ENCODE measurements at places on chromosomes 3 and 15.

DNA sequence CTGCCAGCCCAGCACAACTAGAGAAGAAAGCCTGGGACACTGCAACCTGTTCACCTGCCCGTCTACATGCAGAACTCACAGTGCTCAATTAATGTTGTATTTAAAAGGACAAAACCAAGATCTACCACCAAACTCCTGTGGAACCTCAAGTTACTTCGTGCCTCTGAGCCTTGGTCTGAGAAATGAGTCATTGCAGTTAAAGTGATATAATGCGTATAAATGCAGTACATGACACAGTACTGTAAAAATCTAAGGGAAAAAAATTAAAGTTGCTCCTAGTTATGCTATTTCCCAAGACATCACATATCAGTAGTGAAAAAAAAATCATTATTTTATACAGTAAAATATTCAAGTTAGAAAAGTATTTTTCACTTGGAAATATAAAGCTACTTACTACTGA is 138.9 kb downstream of the ZIC4 start:
- DNase-seq, result no peak

- DNase-seq, result no peak
These were observed 33.3 kb upstream of the MRPS22 start for GRCh38 chr3:139310474-139310933.

GRCh38 chr15:71889947-71890346 is 79.6 kb downstream of the NR2E3 start:
- DNase-seq, result no peak

GRCh38 chr3:178127221-178127620 is 409.0 kb upstream of the KCNMB2 start:
- no peak for DNase-seq

GRCh38 chr3:94811836-94812235 is 749.0 kb downstream of the NSUN3 start:
- DNase-seq, result no peak

- no peak for DNase-seq
These were observed 1501.2 kb upstream of the CADM2 start for GRCh38 chr3:83457551-83457950.

- no peak for DNase-seq
These were observed 5.2 kb upstream of the PFN2 start for GRCh38 chr3:149975919-149976318.

GRCh38 chr15:66749841-66750575 is 48.0 kb downstream of the SMAD6 start:
- DNase-seq, result no peak

DNA sequence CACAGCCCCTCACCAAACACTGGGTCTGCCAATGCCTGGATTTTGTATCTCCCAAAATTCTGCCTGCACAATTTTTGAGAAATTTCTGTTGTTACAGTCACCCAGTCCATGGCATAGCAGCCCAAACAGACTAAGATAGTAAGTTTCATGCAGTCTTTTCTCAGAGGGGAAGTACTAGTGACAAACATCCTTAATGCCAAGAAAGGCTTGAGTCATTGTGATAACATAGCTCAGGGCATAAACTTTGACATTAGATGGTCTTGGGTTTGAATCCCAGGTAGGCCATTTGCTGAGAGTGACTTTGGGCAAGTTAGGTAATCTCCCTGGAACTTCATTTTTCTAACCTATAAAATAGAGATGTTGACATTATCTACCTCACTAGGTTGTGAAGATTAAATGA is 36.1 kb upstream of the PFN2 start:
- no peak for DNase-seq

GRCh38 chr3:35484929-35485530 is 154.3 kb upstream of the ARPP21 start:
- DNase-seq, result no peak

GRCh38 chr3:70982284-70982683 is 601.2 kb downstream of the FOXP1 start:
- no peak for DNase-seq

DNA sequence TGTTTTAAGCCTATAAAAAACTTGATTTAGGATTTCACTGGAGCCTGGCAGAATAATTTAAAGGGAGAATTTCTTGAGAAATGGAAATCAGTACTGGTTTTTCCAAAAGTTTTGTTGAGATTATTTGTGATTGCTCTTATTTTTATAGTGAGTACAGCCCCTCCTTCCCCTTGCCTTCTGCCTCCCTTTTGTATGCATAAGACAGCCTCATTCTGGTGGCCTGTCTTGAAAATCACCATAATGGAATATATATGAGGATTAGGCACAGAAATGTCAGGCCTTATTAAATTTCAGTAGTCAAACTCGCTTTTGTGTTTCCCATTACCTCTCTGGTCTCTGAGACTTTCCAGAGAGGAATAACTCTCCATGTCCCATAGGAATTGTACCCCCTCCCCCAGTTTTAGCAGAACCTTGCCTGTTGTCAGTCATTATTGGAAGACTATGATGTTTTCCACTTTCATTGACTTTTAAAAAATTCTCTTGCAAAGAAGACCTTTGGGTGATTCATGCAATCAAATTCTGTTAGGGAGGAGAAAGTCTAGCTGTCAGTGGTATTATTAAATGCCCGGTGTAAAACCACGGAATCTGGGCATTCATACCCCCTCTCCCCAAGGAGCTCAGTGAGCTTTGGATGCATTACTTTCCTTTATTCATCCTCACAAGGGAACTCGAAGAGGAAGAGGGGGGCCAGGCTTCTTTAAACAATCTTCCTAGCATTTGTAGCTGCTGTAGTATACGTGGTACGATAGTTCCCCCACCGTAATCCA is 171.6 kb upstream of the TSC22D2 start:
- no peak for DNase-seq

DNA sequence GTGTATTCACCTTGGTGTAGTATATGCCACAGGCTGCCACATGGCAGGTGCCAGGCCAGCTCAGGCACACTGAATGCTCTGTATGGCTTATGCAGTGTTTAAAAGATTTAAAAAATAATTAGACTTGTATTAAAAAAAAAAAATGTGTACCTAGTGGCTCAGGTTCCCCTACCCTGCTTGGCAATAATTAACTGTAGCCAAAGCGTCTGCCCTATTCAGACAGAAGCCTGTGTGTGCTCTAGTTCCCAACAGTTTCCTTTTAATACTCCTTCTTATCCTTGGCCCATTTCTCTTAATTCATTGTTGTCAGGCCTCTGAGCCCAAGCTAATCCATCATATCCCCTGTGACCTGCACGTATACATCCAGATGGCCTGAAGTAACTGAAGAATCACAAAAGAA is 752.2 kb upstream of the CFAP20DC start:
- DNase-seq, result no peak

DNA sequence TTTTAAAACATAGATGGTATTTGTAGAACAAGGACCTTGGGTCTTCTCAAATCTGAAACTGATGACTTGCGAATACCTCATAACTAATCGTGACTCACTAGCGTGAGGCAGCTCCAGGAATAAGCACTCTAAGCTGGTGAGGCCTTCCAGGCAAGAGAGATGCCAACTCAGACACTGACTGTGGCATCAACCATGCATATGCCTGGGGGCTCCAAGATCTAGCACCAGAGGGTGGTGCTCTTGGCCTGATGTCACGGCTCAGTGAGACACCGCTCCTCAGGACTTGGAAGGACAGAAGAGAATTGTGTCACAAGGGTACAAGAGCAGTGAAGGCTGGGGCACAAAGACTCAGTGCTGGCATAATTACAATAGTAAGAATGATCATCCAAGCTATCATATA is 125.0 kb upstream of the TRIM42 start:
- DNase-seq, result no peak

GRCh38 chr15:40770147-40770721 is 454 bp downstream of the C15orf62 start:
- no peak for DNase-seq

DNA sequence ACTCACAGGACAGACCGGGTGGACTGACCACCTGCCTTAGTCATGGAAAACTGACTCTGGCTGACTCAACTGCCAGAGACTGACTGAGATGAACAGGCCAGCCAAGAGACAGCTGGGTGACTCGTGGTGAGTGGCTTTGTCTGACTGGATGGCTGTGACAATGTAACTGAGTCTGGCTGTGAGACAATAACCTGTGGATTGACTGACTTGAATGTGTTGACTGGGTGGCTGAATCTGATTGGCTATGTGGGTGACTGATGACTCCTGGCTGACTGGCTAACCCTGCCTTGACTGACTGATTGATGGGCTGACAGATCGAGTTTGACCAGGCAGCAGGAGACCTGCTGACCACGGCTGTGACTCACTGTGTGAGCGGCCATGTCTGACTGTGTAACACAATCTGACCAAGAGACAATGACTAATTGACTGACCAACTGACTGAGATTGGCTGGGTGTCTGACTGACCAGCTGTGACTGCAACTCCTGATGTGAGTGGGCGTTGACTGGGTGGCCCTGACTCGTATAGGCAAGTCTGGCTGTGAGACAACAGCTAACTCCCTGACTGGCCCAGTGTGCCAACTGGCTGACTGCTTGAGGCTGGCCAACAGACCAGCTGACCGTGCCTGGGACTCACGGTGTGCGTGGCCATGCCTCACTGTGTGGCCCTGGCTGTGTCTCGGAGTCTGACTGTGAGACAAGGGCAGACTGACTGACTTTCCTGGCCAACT is 509.1 kb downstream of the SHQ1 start:
- no peak for DNase-seq

DNA sequence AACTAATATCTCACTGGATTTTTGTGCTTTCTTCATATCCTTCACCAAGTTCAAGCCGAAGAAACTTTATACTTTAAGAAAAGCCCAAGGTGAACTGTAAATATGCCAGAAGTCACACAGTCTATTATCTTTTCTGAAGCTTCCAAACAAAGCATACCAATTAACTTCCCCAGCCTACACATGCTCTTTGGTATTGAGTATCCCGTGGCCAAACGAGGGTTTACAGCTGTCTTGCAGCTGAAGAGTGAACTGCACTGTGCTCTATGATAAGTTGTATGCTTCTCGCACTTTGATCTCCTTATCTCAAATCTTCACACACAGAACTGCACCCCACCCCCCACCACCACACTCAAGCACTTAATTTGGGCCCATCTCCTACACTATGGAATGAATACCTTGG is 215.6 kb upstream of the VEPH1 start:
- DNase-seq, result no peak

DNA sequence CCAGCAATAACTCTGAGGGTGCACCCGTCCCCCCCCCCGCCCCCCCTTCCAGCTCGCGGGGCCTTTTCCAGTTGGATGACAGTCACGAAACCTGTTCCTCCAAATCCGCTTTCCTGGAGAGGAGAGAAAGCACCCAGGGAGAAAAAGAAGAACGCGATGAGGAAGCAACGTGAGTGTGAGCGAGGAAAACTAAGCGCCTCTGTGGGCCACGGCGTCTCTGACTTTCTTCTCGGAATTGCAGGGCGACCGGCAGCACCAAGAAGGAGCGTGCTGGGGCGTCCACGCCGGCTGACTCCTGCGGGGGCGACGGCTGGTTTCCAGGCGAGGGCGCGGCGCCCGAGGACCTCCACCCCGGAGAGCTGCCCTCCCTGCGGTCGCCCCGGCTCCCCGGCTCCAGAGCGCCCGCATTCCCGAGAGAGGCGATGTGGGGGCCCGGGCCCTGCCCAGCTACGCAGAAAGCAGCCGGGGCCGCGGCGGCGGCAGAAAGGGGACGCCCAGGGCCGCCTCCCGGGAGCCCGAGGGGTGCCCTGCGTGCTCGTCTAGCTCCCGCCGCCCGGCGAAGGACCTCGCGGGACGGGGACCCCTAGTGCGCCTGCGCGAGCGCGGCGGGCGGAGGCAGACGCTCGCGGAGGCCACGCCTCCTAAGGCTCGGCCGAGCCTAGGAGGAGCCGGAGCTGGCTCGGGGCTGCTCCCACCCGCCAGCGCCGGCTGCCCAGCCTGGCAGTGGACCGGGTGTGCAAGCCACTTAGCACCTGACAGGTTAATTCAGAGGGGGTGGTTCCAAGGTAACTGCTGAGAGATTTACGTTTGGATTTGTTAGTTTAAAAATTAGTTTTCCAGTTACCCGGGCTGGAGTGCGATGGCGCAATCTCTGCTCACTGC is 15.3 kb upstream of the ADIPOQ start:
- DNase-seq, result peak; percentile 88

DNA sequence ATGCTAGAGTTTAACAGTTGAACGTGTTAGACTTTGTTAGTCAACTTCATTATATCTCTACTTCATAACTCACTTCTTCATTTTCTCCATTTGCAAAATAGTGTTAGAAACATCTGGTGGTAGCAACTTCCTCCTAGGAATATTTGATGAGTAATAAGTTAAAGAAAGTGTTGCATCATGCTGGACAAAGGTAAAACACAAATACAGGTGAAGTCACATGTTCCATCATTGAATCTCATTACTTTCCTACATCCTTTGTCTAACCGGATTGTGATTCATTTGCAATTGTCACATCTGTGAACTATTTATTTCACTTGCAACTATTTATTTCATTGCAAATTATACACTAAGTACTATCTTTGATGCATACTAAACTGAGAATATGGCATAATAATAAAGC is 186.5 kb downstream of the TUSC7 start:
- DNase-seq, result no peak

- DNase-seq, result no peak
These were observed 202.4 kb upstream of the ICE2 start for GRCh38 chr15:60681353-60681752.

- DNase-seq, result no peak
These were observed 223.2 kb upstream of the THBS1 start for GRCh38 chr15:39357480-39358268.

GRCh38 chr3:72229952-72230351 is 445.0 kb upstream of the PROK2 start:
- DNase-seq, result no peak

DNA sequence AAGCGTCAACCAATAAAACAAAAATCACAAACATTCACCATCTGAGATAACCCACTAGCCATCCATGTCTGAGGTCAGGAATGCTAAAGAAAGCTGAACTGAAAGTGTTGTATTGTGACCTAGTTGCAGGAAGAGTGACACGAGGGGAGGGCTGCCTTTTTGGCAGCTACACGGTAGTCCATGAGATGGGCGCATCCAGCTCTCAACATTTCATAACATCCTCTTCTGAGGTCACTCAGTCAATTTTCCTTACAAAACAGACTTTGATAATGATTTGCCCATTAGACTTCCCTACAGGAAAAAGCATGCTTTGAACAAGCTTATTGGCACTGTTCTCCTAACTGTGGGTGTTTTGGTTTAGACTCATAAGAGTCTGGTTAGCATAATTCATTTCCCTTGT is 15.4 kb upstream of the SHF start:
- peak; percentile 41 for DNase-seq

GRCh38 chr3:9183011-9183410 is 66.4 kb downstream of the SRGAP3 start:
- no peak for DNase-seq

GRCh38 chr3:141067206-141067974 is 16.2 kb downstream of the SPSB4 start:
- DNase-seq, result no peak

GRCh38 chr3:79344876-79345871 is 422.6 kb downstream of the ROBO1 start:
- DNase-seq, result no peak

DNA sequence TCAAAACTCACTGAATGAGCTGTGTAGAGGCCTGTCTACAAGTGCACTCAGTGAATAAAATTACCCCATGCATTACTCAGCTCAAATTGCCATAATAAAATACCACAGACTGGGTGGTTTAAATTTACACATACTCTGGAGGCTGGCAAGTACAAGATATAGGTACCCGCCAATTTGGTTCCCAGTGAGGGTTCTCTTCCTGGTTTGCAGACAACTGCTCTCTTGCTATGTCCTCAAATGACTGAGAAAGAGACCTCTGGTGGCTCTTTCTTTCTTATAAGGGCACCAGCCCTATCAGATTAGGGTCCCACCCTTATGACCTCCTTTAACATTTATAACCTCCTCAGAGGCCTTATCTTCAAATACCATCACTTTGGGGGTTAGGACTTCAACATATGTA is 237.0 kb downstream of the CPNE4 start:
- DNase-seq, result no peak

GRCh38 chr3:106004826-106005225 is 136.0 kb upstream of the CBLB start:
- no peak for DNase-seq
